ENCODE measurements at places on chromosomes 11 and 22. TPM values are rescaled to one million over a fixed set of nuclear protein-coding genes. Genes with fewer than 3 reads are reported as not detected.

DNA sequence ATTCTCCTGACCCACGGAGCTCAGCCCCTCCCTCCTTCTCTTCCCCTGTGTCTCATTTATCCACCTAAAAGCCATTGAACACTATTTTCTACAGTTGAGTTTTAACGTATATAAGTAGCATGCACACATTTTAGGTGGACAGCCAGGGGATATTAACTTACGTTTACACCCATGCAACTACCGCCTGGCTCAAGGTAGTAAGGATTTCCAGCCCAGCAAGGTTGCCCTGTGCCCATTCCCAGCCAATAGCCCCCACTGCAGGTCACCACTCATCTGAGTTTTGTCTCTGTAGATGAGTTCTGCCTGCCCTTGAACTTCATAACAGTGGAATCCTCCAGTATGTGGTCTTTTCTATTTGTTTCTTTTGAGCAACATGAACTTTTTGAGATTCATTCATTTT, 65.4 kb downstream of the SMIM38 start:
- no peaks in the 10 kb centered on the region for H3K4me1 ChIP-seq
- H3K4me3 ChIP-seq, result no peak overlapping the region
- H3K27ac ChIP-seq, result no peak overlapping the region
- DNase-seq, result no peak

DNA sequence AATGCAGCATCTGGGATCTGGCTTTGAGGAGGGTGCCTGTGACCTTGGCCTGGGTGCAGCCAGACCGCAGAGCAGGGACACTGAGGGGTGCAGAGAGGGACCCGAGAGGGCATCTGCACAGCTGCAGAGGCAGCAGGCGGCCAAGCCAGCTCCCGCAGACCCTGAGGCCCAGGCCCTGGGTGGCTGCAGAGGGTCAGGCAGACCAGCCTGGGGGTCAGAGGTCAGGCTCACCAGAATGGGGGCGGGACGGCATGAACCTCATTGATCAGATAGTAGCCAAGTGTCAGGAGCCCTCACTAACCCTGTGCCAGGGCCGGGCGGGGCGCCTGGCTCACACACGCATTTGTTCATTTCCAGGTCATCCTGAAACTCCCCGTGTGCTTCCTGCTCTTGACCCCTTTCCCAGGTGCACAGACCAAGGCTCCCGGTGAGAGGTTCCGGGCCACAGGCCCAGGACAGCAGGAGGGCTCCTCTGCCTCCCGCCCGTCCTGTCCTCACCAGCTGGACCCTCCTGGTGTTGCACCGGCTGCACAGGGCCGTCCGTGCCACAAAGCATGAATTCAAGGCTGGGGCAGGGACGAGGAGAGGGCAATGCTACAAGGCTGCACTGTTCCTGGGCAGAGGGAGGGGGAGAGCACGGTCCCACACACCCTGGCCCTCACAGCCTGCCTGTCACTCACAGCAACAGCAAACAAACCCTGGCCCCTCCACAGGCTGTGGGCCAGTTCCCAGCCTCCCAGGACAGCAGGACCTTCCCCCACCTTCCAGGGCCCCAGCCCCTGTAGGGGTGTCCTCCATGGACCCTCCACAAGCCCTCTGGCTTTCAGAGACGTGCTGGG, 3.3 kb downstream of the RTN4R start:
- peaks cover 3% of the 10 kb centered on the region for H3K4me1 ChIP-seq
- no peak for DNase-seq

Gene MIOX
- not detected for total RNA-seq

GRCh38 chr11:2216400-2217064, 44.9 kb upstream of the TH start:
- peaks cover 43% of the 10 kb centered on the region for H3K27me3 ChIP-seq
- no peak overlapping the region for H3K27ac ChIP-seq
- no peak for DNase-seq
- H3K4me1 ChIP-seq, result peaks cover 6% of the 10 kb centered on the region
- H3K36me3 ChIP-seq, result no peaks in the 10 kb centered on the region

Gene KDM4D
- total RNA-seq, result 0.65 TPM

Gene PRRG4
- not detected for total RNA-seq

- H3K4me1 ChIP-seq, result peaks cover 6% of the 10 kb centered on the region
- H3K27ac ChIP-seq, result no peak overlapping the region
These were observed 569.9 kb upstream of the CADM1 start for GRCh38 chr11:116073854-116074837.
